ENCODE measurements at places on chromosomes 13 and 19.

DNA sequence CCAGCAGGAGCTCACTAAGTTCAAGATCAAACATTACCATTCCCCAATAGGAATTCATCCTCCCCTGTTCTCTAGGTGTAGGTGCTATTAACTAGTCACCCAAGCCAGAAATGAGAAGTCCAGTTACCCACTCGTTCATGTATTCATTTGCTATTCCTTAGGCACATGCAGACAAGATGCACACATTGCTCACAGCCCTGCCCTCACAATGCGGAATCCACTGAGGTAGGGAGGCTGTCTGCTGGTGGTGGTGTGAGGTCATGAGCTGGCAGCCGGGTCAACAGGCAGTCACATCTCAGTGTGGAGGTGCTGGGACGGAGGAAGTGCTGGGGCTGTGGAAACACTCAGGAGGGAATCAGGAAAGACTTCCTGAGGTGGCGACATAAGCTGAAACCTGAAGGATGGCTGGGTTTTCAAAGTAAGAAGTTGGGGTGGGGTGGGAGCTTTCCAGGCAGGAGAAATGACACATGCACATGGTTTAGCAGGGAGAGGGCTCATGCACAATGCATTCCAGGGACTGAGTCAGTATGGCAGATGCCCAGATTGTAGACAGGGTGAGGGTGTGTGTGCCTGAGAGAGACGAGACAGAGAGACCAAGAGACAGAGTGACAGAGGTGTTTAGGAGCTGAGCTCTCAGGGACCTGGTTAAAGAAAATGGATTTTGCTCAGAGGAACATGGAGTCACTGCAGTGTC is 117.6 kb downstream of the USP12 start:
- DNase-seq, result no peak

- DNase-seq, result no peak
Observed at GRCh38 chr19:48671446-48671995, 1.3 kb downstream of the NTN5 start.

GRCh38 chr13:49893591-49893990 is 42.5 kb downstream of the SPRYD7 start:
- DNase-seq, result no peak

- no peak for DNase-seq
Observed at GRCh38 chr19:4597975-4598671, 38.6 kb upstream of the SEMA6B start.

- DNase-seq, result peak; percentile 41
Observed at GRCh38 chr13:113654175-113654560, 3.8 kb downstream of the ATP4B start.

- no peak for DNase-seq
Observed at GRCh38 chr13:26864576-26864975, 104.0 kb upstream of the GPR12 start.

DNA sequence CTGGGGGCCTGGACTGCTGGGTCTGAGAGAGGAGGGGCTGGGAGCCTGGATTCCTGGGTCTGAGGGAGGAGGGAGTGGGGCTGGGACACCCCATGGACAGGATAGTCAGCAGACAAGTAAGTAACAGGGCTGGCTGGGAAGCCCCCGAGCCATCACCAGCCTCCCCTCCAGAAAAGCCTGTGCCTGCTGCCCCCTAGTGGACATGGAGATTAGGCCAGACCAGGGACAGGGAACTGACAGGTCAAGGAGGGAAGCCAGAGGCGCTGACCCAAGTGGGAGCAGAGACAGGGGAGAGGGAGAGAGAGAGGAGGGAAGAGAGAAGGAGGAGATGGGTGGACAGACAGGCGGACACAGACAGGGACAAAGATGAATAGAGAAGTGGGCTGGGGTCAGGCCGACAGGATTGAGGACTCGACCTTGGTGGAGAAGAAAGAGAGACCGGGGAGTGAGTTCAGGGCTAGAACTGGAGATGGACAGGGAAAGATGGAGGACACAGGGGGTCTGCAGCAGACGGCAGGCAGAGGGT is 6.7 kb upstream of the ERFL start:
- no peak for DNase-seq

DNA sequence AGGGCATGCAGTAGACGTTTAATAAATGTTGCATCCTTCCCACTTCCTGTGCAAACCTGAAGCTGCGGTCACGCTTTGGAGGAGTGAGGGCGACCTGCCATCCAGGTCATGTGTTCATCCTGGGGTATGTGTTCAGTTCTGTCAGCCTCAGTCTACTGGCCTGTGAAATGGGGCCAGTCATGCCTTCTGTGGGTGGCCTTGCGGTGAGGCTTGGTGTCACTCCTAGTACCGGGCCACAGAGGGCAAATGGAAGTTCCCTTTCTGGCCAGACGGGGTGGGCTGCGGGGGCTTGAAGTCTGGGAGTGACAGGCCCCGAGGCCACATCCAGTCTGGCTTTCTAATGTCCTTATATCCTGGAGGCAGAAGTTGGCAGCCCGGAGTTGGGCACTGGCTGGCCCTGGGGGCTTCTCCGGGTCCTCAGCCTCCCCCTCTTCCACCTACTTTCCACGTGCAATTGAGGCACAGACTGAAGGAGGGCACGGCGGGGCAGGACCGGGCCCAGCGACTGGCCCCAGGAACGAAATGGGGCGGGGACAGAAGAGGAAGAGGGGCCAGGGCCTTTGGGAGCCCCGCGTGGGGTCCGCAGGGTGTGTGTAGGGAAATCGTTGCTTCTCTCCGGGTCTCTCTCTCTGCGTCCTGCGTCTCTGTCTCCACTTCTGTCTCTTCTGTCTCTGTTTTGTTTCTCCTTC is 11.1 kb downstream of the PDE4A start:
- no peak for DNase-seq

GRCh38 chr13:71312923-71313322 is 554.1 kb downstream of the DACH1 start:
- no peak for DNase-seq

- no peak for DNase-seq
Observed at GRCh38 chr19:19533841-19534240, 4.2 kb upstream of the CILP2 start.

DNA sequence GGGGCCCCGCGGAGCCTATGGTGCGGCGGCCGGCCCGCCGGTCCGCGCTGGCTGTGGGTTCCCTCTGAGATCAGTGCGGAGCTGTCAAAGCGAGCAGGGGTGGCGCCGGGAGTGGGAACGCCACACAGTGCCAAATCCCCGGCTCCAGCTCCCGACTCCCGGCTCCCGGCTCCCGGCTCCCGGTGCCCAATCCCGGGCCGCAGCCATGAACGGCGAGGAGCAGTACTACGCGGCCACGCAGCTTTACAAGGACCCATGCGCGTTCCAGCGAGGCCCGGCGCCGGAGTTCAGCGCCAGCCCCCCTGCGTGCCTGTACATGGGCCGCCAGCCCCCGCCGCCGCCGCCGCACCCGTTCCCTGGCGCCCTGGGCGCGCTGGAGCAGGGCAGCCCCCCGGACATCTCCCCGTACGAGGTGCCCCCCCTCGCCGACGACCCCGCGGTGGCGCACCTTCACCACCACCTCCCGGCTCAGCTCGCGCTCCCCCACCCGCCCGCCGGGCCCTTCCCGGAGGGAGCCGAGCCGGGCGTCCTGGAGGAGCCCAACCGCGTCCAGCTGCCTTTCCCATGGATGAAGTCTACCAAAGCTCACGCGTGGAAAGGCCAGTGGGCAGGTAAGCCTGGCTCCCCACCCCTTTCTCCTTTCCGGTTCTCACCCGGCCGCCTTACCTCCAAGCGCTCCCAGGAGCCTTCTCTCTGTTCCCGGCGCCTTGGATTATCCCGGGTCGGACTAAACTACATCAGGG is at the start of gene PDX1:
Gene PDX1 (plus strand): TSS at position 67 of the 743 bp plus-strand sequence. CDS start 139 bp downstream, at position 206.
- no peak for DNase-seq

- DNase-seq, result no peak
Observed at GRCh38 chr13:33561627-33562026, 256.3 kb upstream of the RFC3 start.

GRCh38 chr13:84279166-84279565 is 396.9 kb upstream of the SLITRK1 start:
- no peak for DNase-seq

GRCh38 chr19:40539070-40539469 is 37.6 kb upstream of the SHKBP1 start:
- DNase-seq, result no peak

DNA sequence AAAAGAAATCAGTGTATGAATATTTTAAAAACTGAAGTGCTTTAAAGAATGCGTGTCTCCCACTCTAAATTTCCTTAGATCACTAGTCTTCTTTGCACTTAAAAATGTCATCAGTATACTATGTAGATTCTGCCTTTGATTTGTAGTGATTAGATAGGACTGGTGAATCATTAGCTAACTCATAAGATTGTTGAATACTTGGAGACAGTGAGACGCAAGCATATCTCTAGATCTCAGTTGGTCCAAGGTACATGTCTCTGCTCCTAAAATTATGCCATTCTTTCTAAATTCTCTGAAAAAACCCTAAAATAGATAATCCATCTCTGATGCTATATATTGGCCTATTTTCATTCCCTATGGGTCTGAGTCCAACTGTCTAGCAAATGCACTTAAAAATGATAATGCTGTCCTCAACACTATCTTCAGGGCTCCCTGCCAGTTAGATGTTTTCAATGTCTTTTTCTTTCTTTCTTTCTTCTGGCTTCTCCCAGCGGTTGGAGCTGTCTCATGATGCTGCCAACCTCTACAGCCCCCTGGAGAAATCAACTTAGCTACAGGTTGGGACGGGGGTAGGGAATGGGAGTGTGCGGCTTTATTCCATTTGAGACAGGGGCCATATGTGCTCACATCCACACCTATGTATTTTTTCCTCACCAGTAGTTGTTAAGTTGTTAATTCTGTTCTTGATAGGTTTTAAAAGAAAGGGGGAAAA is 301.0 kb downstream of the NDFIP2 start:
- no peak for DNase-seq

DNA sequence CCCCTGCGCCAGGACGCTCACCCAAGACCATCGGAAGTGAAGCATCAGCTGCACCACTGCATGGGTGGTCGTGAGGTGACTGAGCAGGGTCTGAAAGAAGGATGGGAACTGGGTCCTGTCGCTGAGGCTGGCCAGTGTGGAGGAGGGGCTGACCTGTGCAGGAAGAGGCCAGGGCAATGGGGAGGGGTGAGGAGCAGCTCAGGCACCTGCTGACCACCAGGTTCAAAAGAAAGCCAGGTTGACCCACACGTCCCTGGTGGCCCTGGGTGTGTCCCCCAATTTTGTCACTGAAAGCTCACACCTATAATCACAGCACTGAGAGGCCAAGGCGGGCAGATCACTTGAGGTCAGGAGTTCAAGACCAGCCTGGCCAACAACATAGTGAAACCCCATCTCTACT is 13.7 kb upstream of the ZSCAN1 start:
- DNase-seq, result no peak

DNA sequence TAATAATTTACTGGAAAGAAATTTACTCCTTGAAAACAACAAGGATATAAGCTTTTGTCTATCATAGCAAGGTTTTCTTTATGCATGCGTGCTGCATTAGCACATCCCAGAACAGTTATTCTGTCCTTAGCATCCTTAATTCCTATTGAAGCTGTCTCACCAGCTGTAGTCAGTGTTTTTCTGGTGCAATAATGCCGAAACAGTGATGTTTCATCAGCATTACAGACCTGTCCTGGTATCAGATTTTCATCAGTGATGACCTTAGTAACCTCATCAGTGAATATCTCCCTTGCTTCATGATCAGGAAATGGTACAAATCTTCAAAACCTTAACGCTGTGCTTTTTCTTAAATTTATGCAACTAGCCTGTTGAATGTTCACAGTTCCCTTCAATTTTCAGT is 264.7 kb upstream of the STARD13 start:
- no peak for DNase-seq

GRCh38 chr13:98570929-98571372 is 6.0 kb downstream of the STK24 start:
- DNase-seq, result no peak

GRCh38 chr13:26604784-26605545 is 47.5 kb downstream of the WASF3 start:
- no peak for DNase-seq

- no peak for DNase-seq
Observed at GRCh38 chr19:17754634-17755442, 3.6 kb downstream of the FCHO1 start.

DNA sequence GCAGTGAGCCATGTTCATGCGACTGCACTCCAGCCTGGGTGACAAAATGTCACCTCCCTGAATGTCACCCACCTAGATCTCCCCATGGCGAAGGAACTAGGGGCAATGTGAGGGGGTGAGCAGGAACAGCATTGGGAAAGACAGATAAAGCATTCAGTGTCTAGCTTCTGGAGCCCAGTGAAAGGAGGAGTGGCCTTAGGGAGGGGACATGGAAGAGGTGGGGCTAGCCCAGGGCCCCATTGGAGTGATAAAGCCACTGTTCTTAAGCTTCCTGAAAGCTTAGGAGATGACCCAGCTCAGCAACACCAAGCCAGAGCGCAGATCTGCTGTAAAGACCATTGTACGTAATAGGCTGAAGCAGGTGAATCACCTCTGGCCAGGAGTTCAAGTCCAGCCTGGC is 13.0 kb upstream of the KCNN1 start:
- no peak for DNase-seq

DNA sequence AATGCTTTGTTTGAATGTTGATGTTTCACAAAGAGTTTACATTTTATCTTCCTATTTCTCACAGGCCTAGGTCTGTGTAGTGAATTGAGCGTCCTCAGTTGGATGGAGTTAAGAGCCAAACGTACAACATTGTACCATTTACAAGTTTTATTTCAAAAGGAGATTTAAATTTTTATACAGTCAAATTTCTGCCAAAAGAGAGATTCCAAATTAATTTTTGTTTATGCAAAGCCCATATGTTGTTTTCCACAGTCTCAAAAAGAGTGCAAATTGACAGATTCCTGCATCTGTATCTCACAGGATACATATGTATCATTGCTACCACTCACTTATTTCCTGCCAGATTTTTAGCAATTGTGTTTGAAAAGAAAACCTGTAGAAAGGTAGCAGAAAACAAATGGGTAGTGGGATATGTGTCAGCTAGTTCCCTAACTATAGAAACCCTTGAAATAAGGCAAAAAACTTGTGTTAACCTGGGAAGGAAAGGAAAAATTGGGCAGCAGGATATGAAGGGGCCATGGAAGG is 46.1 kb downstream of the DGKH start:
- DNase-seq, result no peak

DNA sequence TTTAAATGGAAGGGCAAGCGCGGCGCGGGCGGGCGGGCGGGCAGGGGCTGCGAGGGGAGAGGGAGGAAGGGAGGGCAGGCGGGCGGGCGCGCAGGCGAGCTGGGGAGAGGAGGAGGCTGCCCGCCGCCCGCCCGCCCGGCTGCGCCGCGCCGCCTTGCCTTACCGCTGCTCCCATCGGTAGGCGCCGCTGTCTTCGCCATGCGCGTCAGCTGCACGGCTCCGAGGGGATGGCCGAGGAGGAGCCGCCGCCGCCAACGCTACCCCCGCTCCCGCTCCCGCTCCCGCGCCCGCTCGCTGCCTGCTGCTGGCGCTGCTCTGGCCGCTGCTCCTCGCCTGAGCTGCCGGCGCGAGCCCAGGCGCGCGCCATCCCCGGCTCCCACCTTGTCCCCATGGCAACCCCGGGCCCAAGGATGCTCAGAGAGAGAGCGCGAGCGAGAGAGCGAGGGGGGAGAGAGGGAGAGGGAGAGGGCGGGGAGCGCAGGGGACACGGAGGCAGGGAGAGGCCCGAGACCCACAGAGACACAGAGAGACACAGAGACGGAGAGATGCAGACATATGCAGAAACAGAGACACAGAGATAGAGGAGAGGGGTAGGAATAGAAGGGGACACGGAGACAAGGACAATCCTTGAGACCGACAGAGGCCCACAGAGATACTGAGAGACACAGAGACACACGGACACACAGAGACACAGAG is 40.3 kb downstream of the DEDD2 start:
- DNase-seq, result peak; percentile 86
